ENCODE measurements at places on chromosomes 2 and 18.
A peak's percentile ranks its signal among the peaks of the same experiment; 100 is the strongest.

DNA sequence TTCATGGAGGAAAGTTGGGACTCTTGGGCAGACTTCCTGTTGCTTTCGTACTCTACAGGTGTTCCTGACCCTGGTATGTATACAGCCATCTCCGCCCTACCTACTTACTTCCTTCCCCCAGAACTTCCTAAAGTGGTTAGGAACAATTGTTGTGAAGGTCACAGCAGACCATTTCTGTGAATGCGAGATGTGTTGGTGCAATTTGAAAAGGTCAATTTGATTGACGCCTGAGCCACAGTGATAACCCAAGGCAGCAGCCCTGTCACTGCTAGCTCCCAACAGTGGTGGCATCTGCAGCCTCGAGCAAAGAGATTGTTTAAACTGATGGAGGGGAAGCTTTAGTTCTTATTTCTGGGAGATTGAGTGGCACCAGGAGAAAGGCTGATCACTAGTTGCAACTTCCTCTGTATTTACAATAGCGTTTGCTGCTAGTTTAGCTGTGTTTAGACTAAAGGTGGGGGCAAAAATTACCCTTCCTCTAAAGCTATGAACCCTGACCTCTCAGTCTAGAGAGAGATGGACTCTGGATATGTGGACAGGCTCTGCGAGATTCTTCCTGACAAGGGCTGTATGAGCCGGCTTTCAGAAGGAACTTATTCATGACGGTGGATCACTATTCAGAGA lies 78.3 kb upstream of the MAP4K3 start:
- DNase-seq = no peak

- DNase-seq = no peak
Observed at GRCh38 chr2:189876271-189876670, 92.0 kb downstream of the PMS1 start.

DNA sequence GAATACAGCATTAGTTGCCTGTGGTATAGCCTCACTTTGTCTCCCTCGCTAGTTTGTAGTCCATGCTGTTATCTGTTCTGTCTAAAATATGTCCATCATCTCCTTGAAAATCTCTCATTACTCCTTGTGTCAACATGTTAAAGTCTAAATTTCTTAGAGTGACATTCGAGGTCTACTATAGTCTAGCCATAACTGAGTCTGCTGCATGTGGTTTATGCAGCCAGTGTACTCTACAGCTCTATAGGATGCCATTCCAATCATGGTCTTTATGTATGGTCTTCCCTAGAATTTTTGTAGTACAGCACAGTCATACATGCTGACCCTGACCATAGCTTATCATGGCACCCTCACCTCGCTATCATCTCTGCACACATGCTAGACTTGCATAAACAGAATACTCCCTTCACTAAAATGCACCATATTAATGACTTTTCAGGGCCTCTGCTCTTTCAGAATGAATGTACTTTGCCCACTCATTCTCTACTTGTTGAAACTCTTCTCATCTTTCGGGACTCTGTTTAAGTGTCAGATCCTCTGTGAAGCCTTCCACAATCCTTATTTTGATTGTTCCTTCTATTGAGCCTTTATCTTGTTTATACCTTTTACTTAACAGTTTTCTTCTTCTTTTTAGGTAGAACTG lies 12.8 kb downstream of the TANK start:
- DNase-seq = no peak

DNA sequence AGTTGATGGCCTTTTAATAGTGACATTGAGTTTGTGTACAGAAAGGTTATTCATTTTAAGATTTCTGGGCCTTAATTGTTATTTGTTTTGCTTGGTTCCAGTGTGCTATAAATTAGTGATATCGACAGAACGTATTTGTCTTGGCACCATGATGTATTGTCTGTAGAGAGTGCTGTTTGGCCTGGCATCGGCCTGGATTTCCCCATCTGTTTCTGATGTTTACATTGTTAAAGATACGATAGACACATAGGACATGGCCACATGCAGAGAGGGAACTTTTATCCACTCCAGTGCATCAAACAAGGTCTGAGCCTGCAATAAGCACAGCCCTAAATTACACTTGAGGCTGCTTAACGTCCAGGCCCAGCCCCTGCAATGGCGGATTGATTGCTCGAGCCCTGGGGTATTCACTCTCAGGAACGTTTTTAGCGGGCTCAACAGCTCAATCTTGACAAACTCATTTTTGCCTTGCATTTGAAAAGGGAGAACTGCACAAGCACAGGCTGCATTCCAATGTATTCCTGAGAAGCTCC lies 144.7 kb downstream of the SLC4A3 start:
- DNase-seq = no peak

GRCh38 chr2:156405586-156405985 lies 30.6 kb upstream of the GPD2 start:
- DNase-seq = no peak

DNA sequence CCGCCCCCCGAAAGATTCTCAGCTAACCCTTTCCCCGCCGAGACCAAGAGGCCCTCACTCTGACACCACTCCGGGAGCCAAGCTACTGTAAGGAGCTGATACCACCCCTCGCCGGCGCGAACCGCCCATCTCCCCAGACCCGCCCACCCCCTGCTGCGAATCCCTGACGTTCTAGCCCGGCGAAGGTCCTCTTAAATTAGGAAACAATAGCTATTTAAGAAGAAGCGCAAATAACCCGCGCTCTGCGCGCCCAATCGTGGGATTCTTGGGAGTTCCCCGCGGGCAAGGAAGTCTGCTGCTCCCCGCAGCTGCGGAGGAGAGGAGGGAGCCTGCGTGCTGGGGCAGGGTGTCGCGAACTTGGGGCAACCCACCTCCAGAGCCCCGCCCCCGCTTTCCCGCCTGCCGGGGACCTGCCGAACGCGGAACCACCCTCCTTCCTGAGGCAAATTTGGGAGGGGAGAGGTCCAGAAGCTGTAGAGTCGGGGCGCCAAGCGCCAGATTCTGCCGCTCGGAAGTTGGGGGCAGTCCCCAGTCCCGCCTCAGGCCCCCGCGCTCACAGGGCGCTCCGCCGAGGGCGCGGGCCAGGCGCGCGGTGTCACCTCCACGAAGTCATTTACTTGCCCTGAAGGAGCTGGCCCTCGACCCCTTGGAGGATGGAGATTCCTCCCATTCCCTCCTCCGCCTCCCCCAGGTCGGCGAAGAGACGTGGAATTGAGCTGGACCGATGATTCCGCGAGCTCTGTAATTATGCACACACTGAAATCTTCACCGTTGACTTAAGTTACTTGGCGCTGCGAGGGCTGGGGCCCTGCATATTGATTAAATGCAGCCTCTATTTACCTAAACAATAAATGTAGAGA lies 8.4 kb upstream of the SP9 start:
- DNase-seq = no peak

GRCh38 chr2:207279520-207279919 lies 113.8 kb upstream of the KLF7 start:
- no peak for DNase-seq

GRCh38 chr2:96320326-96320725 lies 4.8 kb upstream of the ITPRIPL1 start:
- no peak for DNase-seq

GRCh38 chr18:35376393-35376741 lies 770 bp downstream of the ZNF396 start:
- peak; percentile 33 for DNase-seq

GRCh38 chr2:120791243-120791961 lies 55.7 kb downstream of the GLI2 start:
- DNase-seq = no peak

- no peak for DNase-seq
Observed at GRCh38 chr2:187574969-187575750, 20.9 kb upstream of the TFPI start.

GRCh38 chr2:15914596-15915385 lies 25.6 kb upstream of the MYCN start:
- DNase-seq = no peak

DNA sequence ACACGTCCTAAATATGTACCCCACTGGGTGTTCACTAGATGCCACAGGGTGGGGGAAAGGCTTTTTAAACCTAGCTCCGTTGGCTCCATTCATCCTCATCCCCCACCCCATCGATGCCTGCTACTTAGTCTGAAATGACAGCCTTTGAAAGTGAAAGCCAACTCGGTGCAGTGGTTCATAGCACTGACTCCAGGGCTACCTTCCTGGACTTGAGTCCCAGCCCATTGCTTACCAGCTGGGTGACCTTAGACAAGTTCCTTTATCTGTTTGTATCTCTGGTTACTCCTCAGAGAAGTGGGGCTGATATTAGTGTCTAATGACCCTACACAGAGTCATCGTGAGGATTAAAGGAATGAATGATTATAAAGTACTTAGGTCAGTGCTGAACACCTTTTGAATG lies 24.4 kb downstream of the EHD3 start:
- DNase-seq = peak; percentile 65

GRCh38 chr2:215760557-215760956 lies 252.8 kb downstream of the MREG start:
- no peak for DNase-seq

DNA sequence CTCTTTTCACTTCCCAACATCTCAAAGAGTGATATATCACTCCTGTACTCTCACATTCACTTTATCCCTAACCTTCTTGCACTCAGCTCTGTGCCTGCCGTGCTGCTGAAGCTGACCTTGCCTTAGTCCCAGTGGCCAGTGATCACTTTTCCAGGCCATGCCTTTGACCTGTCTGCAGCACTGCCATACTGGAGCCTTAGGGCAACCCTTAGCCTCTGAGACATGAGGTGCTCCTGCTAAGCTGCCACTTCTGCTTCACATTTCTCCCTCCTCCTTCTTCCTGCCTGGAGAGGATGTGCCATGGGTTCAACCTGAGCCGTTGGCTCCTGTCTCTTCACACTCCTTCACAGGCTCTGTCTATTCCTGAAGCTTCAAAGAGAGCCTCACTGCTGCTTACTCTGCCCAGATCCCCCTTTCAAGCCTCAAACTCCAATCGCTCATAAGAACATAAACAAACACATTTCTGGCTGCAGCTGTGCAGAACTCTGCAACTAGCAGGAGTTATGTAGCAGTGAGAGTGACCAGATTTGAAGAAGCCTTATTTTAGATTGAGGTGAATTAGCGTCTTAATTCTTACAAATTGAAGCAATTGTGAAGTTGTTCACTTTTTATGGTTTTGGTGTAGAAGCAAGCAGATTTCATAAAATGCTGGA lies 716.2 kb upstream of the FANCL start:
- DNase-seq = no peak

DNA sequence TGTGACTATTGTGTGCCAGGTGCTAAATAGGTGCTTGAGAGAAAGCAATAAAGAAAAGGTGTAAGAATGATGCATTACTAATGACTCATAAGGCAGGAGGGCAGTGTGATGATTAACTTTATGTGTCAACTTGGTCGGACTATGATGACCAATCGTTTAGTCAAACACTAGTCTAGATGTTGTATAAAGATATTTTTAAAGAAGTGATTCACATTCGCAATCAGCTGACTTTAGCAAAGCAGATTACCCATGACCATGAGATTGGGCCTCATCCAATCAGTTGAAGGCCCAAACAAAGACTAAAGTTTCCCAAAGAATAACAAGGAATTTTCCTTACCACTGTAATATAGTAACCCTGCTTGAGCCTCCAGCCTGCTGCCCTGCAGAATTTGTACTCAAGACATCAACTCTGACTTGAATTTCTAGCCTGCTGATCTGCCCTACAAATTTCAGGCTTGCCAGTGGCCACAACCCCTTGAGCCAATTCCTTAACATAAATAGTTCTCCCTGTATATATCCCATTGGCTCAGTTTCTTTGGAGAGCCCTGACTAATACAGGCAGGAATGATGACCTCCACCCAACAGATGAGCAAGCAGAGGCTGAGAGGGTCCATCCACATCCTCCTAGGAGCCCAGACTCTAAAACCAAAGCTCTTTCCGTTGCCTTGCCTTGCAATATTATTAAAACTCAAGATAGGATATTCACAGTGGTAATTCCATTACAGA lies 132.6 kb downstream of the ACTR3 start:
- DNase-seq = no peak

- no peak for DNase-seq
Observed at GRCh38 chr2:218806346-218806978, 24.5 kb downstream of the CYP27A1 start.

- no peak for DNase-seq
Observed at GRCh38 chr2:18566145-18566769, 5.8 kb upstream of the RDH14 start.

DNA sequence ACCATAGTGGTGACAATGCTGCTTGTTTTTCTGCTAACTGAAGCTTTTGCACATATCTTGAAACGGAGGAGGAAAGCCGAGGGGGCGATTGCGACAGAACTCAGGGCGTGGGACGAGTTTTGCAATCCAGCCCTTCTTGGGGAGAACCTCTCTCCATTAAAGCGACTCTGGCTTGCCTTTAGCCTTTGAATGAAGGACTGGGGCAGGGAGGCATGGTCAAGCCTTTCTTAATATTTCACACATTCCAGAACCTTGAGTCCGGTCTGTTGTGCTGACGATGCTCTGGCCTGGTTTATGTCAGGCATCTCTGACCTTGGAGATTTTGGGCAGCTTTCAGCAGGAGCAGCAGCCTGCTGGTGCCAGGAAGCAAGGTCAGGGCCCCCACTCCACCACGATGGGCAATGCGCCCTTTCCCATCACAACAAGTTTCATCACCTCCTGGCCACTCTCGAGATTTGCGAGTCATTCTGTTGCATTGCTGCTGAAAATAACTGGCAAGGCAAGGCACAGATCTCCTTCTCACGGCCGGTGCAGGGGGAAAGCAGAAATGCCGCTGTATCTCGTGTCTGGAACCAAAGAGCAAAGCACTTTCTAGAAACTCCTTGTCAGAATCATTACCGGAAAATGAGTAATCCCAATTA lies 10.8 kb downstream of the EMILIN2 start:
- no peak for DNase-seq

GRCh38 chr2:182784058-182784706 lies 68.1 kb downstream of the DNAJC10 start:
- DNase-seq = no peak

DNA sequence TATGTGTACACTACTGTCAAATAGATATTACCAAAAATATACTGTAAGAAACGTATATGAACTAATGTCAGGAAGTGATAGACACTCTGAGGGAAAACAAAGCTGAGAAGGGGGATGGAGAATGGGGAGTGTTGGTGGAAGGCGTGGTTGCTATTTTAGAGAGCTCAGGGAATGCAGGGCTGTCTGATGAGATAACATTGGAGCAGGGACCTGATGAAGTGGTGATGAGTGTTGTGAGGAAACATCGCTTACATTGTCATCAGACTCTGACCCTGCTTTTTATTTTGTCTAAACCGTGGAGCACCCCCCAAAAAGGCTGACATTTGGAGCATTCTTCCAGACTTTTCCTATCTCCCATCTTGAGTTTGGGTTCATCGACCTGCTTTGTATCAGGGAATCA lies 194.7 kb downstream of the LTBP1 start:
- no peak for DNase-seq

GRCh38 chr2:173359231-173359630 lies 4.6 kb downstream of the CDCA7 start:
- DNase-seq = peak; percentile 30

- no peak for DNase-seq
Observed at GRCh38 chr2:82428251-82428650, 2030.8 kb downstream of the SUCLG1 start.

- no peak for DNase-seq
Observed at GRCh38 chr2:147524912-147525311, 319.9 kb upstream of the ACVR2A start.

GRCh38 chr2:38613126-38613848 lies 10.6 kb upstream of the HNRNPLL start:
- no peak for DNase-seq

Data from GM12892 (cell line).